ENCODE measurements at places on chromosomes 12 and 14.

- DNase-seq = no peak
Observed at GRCh38 chr14:28152453-28153044, 614.0 kb upstream of the FOXG1 start.

GRCh38 chr12:27549801-27550652, 26.0 kb downstream of the PPFIBP1 start:
- DNase-seq = no peak

GRCh38 chr12:26281320-26281719, 85.9 kb downstream of the SSPN start:
- no peak for DNase-seq

DNA sequence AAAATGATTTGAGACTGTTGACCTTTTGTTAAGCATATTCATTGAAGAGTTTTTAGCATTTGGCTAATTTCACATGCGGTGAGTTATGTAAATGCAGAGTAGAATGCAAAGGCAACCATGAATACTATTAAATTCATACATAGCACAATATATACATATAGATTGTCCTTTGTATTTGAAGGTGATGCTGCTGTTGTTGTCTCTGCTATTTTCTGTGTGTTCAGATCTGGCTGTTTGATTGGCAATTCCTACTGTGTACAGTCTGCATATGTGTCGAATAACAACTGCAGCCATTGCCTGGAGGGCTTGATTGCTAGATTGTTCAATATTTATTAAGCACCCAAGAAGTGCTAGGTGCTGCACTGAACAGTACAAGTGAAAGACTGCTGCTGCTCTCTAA, 187.4 kb downstream of the FOXG1 start:
- no peak for DNase-seq

GRCh38 chr14:22846811-22847307, 10.5 kb downstream of the MMP14 start:
- no peak for DNase-seq

GRCh38 chr12:56993346-56993745, 13.0 kb downstream of the ZBTB39 start:
- DNase-seq = no peak

- no peak for DNase-seq
Observed at GRCh38 chr14:94389731-94390371, 1.4 kb upstream of the SERPINA1 start.

- DNase-seq = no peak
Observed at GRCh38 chr12:30965613-30965985, 39.1 kb downstream of the TSPAN11 start.

DNA sequence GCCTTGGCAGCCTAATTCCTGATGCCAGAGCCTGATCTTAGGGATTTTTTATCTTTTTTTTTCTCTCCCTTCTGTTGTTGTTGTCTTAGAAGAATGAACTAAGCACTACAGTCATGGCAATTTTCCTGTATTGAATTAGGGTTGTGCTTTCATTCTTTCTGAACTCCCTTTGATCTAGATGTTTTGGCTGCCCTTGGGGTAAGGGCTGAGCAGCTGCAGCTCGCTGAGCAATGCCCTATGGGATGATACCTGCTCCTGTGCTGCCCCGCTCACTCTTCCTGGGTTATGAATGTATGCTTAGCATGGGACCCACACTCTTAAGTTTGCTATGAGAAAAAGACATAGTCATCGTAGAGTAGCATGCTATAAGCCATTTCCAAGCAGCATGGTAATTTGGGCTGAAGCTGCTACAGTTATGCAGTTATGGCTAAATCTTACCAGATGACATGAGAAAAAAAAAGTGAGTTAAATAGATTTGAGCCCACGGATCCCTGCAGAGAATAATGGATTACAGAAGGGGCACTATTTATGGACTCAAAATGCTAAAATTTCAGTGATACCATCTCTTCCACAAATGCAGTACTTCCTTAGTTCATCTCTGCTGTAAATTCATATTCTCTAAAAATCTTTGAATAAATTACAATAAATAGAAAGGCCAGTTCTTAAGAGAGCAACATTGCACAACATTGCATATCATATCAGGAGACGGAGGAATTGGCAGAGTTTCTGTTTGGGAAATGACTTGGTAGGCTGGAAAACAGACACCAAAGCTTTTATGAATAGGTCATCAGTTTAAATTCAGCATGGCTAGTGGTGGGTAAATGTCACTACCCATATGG, 79.2 kb upstream of the PTHLH start:
- no peak for DNase-seq

DNA sequence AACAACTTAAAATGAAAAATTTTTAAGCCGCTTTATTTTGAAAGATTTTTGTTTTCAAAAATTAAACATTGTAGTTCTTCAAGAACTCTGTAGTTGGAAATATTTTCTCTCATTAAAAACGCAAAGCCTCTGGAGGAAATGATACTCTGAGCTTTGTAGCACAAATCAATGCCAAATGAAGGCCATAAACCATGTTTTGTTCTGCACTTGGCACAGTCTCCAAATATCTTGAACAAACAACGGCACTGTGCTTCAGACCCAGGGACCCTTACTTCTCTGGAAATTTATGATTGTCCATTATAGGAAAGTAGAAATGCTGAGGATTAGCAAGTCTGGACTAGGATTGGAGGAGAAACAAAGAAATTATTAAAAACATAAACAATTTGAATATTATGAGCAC, 160.8 kb upstream of the BMP4 start:
- DNase-seq = no peak

DNA sequence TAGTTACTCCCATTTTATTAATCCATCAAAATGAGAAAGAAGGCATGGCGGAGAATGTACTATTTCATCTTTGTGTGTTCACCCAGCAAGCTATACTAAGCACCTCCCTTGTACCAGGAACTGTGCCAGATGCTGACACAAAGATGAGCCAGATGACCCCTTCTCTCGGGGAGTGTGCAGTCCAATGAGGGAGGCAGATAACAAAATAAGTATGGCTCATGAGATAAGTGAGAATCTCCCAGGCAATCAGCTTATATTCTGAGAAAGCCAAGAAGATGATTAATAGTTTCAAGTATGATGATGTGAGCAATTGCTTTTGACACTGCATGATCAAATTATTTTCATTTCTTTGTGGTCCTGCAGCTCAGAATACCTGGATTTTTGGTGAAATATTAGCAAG, 1.3 kb upstream of the TMEM233 start:
- no peak for DNase-seq

- no peak for DNase-seq
Observed at GRCh38 chr12:111942557-111942956, 70.4 kb downstream of the TMEM116 start.

- DNase-seq = no peak
Observed at GRCh38 chr14:20626274-20626673, 15.2 kb downstream of the OR6S1 start.

- no peak for DNase-seq
Observed at GRCh38 chr14:57244106-57244505, 24.6 kb downstream of the EXOC5 start.

GRCh38 chr12:93306636-93307035, 71.1 kb upstream of the NUDT4 start:
- DNase-seq = no peak

DNA sequence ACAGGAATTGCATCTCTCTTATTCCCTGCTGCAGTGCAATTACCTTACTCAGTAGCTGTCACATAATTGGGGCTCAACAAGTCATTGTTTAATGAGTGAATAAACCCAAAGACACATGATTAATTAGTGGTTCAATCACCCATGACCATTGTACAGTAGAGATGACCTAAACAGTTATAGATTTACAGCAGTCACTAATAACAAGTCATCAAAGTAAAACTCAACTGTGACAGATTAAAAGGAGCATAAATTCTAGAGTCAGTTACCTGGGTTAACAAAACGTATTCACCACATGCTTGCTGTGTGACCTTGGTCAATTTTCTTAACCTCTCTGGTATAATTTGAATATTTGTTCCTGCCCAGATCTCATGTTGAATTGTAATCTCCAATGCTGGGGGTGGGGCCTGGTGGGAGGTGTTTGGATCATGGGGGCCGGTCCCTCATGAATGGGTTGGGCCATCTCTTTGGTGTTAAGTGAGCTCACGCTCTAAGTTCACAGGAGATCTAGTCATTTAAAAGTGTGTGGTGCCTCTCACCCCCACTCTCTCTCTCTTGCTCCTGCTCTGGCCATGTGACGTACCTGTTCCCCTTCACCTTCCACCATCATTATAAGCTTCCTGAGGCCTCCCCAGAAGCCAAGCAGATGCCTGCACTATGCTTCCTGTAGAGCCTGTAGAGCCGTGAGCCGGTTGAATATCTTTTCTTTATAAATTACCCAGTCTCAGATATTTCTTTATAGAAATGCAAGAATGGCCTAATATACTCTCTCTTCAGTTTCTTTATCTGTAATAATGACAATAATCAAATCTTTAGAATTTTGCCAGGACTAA, 141.9 kb upstream of the PLEKHG7 start:
- DNase-seq = no peak

DNA sequence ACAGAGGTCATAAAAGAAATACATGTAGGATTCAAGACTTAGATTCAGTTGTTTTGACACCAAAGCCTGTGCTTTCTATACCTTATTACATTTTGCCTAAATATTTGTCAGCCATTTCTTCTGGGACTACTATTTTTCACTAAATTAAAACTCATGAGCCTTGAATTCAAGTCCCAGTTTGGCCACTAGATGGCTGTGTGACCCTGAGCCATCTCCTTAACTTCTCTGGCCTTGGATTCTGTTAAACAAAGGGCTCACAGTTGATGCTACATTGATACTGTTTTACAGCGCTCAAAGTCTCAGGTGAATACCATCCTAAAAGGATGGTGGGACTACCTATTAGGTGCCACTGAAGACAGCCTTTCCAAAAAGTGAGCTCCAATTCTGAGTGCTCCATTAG, 39.6 kb upstream of the CCDC198 start:
- DNase-seq = no peak

DNA sequence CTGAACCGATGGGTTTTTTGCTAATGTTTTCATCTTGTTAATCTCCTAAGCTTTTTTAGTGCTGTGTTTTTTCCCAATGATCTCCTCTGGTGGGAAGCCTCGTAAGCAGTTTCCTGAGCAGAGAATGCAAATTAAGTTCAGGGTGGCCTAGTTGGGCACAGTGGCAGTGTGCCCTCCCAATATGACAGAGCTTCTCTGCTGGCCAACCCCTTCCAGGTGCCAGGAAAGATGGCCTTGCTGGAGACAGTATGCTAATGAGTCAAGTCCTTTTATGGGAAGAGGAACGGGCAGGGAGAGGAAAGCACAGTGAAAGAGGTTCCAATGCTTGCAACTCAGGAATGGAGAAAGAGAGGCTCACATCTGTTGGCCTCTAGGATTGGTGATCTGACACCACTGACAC, 115.8 kb downstream of the GCH1 start:
- DNase-seq = no peak

DNA sequence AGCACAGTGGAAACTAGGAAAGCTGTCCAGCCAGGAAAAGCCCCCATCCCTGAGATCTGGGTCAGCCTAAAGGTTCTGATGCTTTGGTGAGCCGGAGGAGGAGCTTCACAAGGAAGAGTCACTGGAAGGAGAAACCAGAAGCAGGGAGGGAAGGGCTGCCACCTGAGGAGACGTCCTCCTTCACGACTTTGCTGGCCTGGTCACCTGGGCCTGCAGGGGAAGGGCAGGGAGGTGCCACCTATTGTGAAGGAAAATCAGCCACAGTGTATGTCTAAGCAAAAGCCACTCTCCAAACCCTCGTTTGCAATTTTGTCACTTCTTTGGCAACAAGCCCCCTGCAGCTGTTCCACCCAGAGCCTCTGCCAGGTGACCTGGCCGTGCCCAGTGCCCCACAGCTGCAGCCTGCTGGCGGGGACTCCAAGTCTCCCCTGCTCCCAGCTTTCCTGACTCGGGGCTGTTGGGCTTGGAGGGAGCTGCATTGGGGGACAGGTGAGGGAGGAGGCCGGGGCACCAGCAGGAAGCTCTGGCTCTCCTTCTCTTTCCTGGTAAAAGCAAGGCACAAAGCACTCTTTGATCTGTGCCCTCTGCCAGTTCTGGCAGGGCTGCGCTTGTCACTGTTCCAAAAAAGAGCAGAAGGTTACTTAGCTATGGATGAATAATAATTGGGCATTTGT, 120.9 kb upstream of the BCL2L14 start:
- DNase-seq = no peak

- no peak for DNase-seq
Observed at GRCh38 chr12:117166107-117166506, 24.2 kb downstream of the FBXO21 start.

DNA sequence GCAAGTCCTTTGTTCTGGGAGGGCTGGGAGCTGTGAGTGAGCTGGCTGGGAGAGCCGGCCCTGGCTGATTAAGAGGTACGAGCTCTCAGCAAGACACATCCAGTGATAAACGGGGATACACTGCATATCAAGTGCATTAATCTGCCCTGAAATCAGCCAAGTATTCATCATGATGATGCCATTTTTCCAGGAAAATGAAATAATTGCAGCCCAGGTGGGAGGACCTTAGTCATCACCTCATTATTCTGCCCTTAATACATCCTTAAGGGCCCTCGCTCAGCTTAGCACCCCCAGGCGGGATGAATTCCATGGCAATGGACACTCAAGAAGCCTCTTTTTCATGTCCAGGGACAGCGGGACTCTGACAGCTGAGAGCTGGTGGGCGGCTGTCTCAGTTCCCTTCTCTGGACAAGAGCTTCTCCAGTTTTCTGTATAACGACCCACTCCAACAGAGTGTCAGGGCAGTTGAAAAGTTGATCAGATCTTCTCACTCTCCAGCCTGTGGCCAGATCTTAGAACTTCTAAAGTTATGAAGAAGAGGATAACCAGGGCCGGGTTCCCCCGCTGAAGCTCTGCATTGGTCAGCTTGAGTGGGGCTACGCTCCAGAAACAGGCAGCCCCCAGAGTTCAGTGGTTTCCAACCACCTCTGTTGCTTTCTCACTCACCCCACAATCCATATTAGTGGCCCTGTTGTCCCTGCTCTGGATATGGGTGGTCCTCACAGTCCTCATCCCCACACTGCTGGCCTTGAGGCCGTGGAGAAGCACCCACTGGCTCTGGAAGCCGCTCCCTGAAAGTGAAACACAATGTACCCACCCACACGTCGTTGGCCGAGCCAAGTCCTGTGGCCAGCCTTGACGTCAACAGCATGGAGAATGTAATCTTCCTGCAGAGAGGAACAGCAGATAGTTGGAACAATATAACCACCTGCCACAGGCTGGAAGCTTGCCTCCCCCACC, 306.2 kb upstream of the DIO3 start:
- no peak for DNase-seq
